Omental fat pad (tissue), 4 donors: ENCODE measurements at places on chromosomes 13 and 19.

DNA sequence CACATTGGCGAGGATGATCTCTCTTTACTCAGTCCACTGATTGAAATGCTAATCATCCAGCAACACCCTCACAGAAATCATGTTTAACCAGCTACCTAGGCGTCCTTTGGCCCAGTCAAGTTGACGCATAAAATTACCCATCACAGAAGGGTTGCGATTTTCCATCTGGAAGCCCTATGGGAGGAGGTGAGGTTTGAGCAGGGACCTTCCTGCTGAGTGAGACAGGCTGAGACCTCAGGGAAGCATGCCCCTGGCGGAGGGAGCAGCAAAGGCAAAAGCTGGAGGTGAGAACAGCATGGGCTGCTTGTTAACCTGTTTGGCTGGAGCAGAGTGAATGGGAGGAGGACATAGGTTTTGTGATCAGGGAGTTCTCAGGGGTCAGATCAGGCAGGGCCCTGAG lies 7.3 kb downstream of the TTC9B start:
- no peak for DNase-seq

DNA sequence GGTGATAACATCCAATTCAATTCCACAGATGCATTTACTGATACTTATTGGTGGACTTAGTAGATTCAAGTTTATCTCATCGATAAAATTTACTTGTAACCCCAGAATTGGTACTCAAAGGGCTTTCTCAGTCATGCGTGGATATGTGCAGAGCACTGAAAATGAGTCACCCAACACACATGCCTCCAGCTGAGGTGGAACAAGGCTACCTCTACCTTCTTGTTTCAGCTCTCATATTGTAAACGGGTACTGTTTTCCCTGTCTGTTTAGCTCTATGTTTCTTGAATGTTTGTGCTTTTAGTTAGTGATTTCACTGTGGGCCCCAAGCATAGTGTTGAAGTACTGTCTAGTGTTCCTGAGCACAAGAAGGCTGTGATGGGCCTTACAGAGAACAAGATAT lies 1.5 kb downstream of the LRRC63 start:
- no peak for DNase-seq

DNA sequence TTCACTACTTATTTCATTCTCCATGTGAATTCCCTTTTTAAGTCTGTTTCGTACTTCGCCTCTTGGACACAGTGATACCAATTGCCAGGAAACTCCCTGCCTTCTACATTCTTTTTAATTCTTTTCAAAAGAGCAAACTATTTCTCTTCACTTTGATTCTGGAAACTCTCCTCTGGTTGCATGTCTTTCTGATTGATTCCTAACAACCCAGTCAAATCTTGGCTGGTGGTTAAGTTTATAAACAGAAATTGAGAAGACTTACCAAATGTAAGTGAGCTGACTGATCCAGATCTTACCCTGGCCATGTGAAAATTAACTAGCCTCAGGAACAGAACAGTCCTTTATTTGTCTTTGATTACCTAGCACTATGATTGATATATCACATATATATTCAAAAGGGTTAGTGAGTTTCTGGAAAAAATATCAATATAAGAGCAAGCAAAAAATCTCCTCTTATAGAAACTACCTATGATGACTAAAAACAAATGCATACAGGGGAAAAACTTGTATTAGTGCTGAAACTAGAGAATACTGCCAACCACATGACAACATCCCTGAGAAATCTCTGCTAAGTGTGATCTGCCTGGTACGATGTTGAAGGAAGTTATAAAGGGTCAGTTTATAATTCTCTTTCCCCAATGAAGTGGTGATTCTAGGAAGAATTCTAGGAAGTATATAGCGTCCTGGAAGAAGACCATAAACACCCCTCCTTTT lies 152.6 kb upstream of the HTR2A start:
- DNase-seq, result no peak

DNA sequence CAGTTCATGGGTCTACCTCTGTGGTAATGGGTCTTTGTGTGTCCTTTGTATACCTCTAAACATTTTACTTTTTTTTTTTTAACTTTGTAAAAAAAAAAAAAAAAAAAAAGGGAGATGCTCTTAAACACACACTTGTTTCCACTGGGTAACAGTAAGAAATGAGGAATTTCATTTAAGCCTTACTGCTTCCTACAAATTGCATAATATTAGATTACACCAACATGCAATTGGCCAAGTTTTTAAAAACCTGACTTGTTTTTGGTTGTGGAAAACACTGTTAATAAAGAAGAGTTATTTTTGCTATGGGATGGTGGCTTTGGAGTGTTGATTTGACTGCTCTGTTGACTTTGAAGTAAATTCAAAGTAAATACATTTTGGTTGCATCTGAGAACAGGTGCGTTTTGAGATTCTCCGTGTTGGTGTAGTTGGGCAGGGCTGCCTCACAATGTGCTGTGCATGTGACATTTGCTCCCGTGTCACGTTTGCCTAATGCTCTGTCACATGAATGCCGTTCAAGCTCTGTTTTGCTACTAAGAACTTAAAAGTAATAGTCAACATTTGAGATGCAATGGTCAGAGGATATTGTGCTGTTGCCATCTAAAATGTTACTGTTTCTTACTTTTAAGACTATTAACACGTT lies 202.4 kb downstream of the LMO7 start:
- no peak for DNase-seq

- DNase-seq, result no peak
These were observed 121.0 kb downstream of the AKAP11 start for GRCh38 chr13:42392716-42393572.

- no peak for DNase-seq
These were observed 77.2 kb upstream of the PABPC3 start for GRCh38 chr13:25018729-25019115.

- no peak for DNase-seq
These were observed 772 bp downstream of the FAM174C start for GRCh38 chr19:1275976-1276627.

DNA sequence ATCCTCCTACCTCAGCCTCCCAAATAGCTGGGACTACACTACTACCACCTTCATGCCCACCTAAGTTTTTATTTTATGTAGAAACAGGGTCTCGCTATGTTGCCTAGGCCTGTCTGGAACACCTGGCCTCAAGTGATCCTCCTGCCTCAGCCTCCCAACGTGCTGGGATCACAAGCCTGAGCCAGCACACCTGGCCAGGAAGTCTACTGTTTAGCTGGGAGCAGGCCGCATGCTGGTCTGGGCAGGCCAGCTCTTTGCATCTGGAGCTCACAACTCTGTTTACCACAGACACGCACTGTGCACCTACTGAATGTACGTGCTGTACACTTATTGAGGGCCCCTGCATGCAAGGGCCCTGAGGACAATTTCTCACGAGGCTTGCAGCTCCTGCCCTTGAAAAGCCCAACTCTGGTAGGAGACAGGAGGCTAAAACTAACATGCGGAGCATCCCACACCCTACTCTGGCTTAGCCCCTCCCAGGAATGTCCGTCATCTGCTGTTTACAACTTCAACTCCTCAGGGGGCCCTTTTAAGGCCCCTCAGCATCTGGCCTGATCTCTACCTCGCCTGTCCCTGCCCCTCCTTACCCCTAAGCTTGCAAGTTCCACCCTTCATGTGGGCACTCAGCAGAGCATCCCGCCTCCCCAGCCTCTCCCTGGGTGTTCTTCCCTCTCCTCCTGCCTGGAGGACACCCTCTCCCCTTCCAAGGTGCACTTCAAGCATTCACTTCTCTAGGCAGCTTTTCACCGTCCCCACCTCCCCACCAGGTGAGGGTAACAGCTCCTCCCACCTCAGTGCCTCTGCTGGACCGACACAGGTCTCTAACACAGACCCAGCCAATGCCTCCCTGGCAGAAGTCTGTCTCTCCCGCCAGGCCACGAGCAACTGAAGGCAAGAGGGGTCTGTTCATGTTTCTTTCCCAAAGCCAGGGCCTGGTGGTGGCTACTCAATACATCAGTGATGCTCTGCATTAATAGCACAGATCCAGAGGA lies 114.2 kb upstream of the UQCRFS1 start:
- DNase-seq, result no peak

DNA sequence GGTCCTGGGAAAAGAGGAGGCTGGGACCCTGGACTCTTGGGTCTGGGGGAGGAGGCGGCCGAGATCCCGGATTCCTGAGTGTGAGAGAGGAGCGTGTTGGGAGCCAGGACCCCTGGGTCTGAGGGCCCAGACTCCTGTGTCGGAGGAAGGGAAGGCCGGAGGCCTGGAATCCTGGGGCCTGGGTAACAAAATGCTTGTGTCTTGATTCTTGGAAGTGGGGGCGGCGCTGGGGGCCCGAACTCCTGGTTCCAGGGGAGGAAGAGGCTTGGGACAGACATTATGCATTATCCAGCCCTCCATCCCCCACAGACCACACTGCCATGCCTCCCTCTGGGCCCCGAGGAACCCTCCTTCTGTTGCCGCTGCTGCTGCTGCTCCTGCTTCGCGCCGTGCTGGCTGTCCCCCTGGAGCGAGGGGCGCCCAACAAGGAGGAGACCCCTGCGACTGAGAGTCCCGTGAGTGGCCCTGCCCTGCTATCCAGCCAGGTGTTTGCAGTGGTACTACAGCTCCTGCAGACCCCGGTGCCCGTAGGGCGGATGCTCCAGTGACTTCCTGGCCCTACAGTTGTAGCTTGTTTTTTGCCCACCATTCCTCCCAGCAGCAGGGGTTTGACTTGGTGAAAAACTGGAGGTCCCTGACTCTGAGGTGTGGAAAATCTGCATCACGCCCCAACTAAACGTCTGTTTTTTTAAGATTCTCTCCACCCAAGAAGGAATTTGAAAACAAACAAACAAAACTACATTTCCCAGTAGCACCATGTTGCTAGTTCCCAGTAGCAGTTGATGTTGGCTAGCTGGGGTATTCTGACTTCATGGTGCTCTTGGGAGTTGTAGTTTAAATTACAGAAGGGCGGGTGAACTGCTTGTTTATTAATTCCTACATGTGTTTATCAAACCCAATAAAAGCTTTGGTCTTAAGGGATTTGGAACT lies 630 bp downstream of the NUCB1 start:
- no peak for DNase-seq
